ENCODE measurements at places on chromosomes 4 and X.

DNA sequence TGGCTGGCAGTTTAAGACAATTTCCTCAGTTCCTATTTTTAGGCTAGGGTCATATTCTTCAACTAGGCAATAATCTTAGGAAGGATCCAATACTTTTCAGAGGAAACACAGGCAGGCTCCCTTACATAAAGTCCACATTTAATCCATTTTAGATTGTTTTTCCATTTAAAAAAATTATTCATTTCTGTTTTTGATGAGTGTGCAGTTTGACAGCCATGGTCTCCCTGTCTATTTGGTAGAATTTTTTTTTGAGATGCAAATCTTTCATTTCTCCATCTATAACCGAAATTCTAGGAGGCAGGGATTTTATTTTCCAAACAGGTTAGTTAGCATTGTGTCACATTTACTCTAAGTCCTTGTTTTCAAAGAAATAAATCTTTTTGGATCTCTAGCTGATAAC is 326.8 kb downstream of the PPP4R3C start:
- H3K4me1 ChIP-seq, result no peaks in the 10 kb centered on the region
- no peak overlapping the region for H3K27ac ChIP-seq
- no peaks in the 10 kb centered on the region for H3K27me3 ChIP-seq
- no peak overlapping the region for H3K4me3 ChIP-seq
- no peak for DNase-seq

DNA sequence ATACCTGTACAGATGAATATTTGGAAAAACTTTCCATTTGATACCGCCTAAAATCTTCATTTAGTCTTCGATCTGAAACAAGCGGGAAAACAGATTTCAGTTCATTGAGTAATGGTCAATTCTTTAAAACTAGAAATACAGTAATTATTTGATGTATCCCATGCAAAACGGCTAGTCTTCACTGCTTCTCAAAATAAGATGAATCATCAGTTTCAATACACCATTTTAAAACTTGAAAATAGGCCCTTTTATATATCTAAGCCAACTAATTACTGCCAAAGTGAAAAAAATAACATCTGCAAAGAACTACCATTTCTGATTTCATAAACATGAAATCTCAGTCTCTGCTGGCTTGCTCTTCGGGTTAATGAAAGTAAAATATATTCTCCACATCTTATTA is 11.0 kb downstream of the SCLT1 start:
- no peaks in the 10 kb centered on the region for H3K27me3 ChIP-seq
- 0 out of 2 replicates have a peak, but pooled peaks cover 3% of the 10 kb centered on the region for H3K36me3 ChIP-seq
- DNase-seq, result no peak
- H3K4me1 ChIP-seq, result no peaks in the 10 kb centered on the region
- no peak overlapping the region for H3K27ac ChIP-seq
- no peak overlapping the region for H3K4me3 ChIP-seq

DNA sequence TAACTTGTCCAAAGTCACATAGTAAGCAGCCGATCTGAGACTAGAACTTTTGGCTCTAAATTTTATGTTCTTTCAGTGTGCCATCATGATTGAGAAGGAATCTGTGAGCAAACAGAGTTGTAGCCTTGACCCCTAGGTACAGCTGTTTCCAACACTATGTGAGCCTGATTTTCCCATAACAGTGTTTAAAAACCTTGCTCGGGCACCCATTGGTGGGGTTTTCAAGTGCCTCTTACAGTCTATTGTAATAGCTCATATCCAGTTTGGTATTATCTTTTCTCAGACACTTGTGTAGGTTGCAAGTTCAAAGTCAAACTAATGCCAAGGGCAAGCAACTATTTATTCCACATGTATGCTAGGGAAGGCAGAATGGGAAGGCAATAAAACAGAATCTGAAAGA is 467.9 kb downstream of the INPP4B start:
- no peaks in the 10 kb centered on the region for H3K4me1 ChIP-seq
- DNase-seq, result no peak
- no peak overlapping the region for H3K27ac ChIP-seq
- no peaks in the 10 kb centered on the region for H3K27me3 ChIP-seq
- no peak overlapping the region for H3K4me3 ChIP-seq
- H3K36me3 ChIP-seq, result no peaks in the 10 kb centered on the region

- peaks cover 10% of the 10 kb centered on the region for H3K27me3 ChIP-seq
- H3K4me3 ChIP-seq, result no peak overlapping the region
- H3K36me3 ChIP-seq, result no peaks in the 10 kb centered on the region
- no peak for DNase-seq
Measured at GRCh38 chr4:5931526-5931925, 38.6 kb upstream of the CRMP1 start.

DNA sequence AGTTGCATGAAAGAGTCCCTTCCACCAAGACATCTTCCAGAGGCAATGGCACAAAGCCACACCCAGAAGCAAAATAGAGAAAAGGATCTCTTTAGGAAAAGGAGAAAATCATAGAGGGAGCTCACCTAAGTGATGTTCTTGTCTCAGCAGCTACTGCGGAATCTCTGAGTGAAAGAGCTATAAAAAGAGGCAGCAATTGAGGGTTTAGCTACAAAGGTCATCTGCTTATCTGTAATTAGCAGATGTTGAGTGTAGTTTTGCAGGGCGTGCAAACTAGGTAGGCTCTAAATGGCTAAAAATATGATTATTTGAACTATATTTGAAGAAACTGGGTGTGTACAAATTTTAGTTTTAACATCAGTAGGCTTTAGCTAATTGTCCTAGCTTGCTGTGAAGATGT is 276.0 kb downstream of the HS3ST1 start:
- no peaks in the 10 kb centered on the region for H3K27me3 ChIP-seq
- no peaks in the 10 kb centered on the region for H3K36me3 ChIP-seq
- H3K27ac ChIP-seq, result no peak overlapping the region
- peaks cover 15% of the 10 kb centered on the region for H3K4me1 ChIP-seq
- H3K4me3 ChIP-seq, result no peak overlapping the region

DNA sequence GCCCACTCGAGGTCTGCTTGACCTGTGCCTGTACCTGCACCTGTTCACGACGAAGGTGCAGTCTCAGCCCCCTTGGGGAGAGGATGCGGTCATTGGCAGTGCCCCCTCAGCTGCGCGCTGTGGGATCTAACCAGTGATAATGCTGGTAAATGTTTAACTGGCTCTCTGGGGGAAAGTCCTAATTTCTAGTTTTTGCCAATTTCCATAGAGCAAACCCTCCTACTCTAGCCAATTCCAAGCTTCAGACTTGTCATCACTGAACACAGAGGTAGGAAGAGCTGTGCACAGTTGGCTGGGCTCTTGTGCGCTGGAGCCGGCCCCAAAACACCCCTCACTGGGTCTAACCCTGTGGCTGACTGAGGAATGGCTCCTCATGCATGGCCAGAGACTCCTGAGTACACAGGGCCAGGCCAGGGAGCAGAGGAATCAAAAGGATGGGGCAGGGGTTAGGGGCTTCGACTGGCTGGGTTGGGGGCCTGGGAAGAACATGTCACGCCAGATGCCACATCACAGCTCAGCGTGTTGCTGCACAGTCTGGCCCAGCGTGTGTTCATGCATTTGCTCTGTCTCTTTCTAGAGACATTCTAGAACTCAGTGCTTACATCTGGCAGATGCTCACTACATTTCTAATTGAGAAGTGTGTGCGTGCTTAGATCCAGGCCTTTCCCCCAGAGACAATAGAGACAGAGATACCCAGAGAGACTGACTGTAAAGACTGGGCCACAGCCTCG is 270.8 kb downstream of the BCOR start:
- no peaks in the 10 kb centered on the region for H3K36me3 ChIP-seq
- DNase-seq, result no peak
- H3K4me1 ChIP-seq, result no peaks in the 10 kb centered on the region
- no peak overlapping the region for H3K27ac ChIP-seq
- no peaks in the 10 kb centered on the region for H3K27me3 ChIP-seq
- no peak overlapping the region for H3K4me3 ChIP-seq

GRCh38 chrX:45068569-45068968 is 132.1 kb downstream of the DIPK2B start:
- H3K36me3 ChIP-seq, result 0 out of 2 replicates have a peak, but pooled peaks cover under 1% of the 10 kb centered on the region
- H3K4me3 ChIP-seq, result no peak overlapping the region
- H3K4me1 ChIP-seq, result peaks cover 15% of the 10 kb centered on the region
- peak; percentile 8 for DNase-seq

GRCh38 chr4:56681158-56681852 is at the start of gene HOPX:
Gene HOPX (minus strand): TSS chr4:56681296. CDS start chr4:56657816, 23,480 bp downstream.
- DNase-seq, result peak; percentile 70
- no peaks in the 10 kb centered on the region for H3K36me3 ChIP-seq
- no peaks in the 10 kb centered on the region for H3K27me3 ChIP-seq

DNA sequence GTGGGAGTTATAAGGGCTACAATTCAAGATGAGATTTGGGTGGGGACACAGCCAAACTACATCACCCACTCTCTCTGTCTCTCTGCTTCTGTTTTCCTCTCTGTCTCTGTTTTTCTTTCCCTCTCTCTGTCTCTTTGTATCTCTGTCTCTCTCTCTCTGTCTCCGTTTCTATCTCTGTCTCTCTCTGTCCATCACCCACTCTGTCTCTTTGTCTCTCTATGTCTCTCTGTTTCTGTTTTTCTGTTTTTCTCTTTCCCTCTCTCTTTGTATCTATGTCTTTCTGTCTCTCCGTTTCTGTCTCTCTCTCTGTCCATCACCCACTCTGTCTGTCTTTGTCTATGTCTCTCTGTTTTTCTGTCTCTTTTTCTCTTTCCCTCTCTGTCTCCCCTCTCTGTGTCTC is 25.3 kb downstream of the IL3RA start:
- no peak overlapping the region for H3K4me3 ChIP-seq
- H3K27me3 ChIP-seq, result no peaks in the 10 kb centered on the region
- H3K27ac ChIP-seq, result no peak overlapping the region
- no peaks in the 10 kb centered on the region for H3K4me1 ChIP-seq
- no peaks in the 10 kb centered on the region for H3K36me3 ChIP-seq

- H3K4me3 ChIP-seq, result no peak overlapping the region
- H3K4me1 ChIP-seq, result no peaks in the 10 kb centered on the region
- H3K27me3 ChIP-seq, result no peaks in the 10 kb centered on the region
- DNase-seq, result no peak
- H3K27ac ChIP-seq, result no peak overlapping the region
Measured at GRCh38 chr4:47198791-47199190, 167.4 kb downstream of the GABRB1 start.

- peaks cover 15% of the 10 kb centered on the region for H3K4me1 ChIP-seq
- H3K4me3 ChIP-seq, result no peak overlapping the region
- H3K27ac ChIP-seq, result no peak overlapping the region
- no peaks in the 10 kb centered on the region for H3K36me3 ChIP-seq
- DNase-seq, result no peak
Measured at GRCh38 chr4:119731146-119731742, 102.6 kb upstream of the PDE5A start.

DNA sequence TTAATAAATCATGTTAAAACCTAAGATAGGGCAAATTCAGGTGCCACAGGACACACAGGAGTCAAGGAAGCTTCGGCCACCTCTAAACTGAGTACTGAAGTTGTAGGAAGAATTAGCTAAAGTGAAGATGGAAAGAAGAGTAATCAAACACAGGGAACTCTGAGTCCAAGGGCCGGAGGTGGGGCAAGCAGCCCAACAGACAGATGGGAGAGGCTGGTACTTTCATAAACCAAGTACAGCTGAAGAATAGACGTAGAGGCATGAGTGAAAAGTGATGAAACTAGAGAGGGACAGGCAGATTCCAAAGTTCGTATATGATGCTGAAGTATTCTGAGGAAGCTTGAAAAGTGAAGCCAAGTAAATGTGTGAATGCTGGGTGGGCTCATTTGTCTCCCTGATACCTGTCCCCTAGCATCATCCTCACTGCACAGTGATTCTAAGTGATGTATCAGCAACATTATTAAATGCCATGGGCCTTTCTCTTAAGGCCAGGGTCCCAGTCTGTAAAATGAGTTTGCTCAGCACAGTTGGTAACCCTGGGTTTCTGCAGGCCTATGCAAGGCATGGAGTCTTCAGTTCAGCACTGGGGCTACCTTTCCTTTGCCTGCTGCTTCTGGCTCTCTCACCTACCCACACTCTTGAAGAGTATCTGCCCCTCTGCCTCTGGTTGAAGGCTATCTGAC is 203.3 kb downstream of the NR3C2 start:
- DNase-seq, result no peak
- H3K27ac ChIP-seq, result no peak overlapping the region
- H3K27me3 ChIP-seq, result no peaks in the 10 kb centered on the region
- H3K4me3 ChIP-seq, result no peak overlapping the region
- H3K36me3 ChIP-seq, result no peaks in the 10 kb centered on the region
- H3K4me1 ChIP-seq, result no peaks in the 10 kb centered on the region

DNA sequence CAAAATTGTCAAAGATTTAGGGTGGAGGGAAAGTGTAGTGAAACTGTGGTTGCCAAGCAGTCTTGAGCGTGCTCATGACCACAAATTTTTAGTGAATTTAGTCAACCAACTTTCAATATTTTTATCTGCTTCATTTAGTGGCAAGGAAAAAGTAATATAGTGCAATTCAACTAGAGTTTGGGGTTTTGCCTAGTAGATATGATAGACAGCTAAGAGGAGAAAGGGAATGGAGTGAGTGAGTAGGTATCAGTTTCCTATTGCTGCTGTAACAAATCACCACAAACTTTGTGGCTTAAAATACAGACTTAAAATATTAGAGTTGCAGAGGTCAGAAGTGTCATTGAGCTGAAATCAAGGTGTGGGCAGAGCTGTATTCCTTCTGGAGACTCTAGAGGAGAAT is 3.7 kb upstream of the CT47C1 start:
- H3K4me1 ChIP-seq, result peaks cover 7% of the 10 kb centered on the region
- H3K4me3 ChIP-seq, result no peak overlapping the region
- no peaks in the 10 kb centered on the region for H3K36me3 ChIP-seq
- no peak for DNase-seq
- H3K27ac ChIP-seq, result no peak overlapping the region

DNA sequence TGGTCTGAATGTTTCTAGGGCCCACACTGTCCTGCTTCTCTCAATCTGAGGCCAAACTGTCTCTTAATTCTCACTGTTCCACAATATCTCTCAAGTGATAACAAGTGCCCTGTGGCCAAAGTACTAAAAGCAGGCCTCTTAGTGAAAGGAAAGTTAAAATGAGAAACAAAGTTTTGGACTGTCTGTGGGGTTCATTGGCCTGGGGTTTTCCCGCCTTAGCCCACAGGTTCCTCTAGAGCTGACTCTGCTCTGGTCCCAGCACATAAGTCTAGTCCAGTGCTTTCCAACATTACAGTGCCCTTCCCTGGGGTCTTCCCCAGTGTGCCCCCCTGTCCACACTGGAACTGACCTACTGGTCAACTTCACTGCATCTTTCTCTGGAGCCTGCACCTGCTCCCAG is 6.3 kb downstream of the MAGEB1 start:
- no peaks in the 10 kb centered on the region for H3K27me3 ChIP-seq
- no peaks in the 10 kb centered on the region for H3K36me3 ChIP-seq
- H3K4me3 ChIP-seq, result no peak overlapping the region
- no peak for DNase-seq
- no peaks in the 10 kb centered on the region for H3K4me1 ChIP-seq

DNA sequence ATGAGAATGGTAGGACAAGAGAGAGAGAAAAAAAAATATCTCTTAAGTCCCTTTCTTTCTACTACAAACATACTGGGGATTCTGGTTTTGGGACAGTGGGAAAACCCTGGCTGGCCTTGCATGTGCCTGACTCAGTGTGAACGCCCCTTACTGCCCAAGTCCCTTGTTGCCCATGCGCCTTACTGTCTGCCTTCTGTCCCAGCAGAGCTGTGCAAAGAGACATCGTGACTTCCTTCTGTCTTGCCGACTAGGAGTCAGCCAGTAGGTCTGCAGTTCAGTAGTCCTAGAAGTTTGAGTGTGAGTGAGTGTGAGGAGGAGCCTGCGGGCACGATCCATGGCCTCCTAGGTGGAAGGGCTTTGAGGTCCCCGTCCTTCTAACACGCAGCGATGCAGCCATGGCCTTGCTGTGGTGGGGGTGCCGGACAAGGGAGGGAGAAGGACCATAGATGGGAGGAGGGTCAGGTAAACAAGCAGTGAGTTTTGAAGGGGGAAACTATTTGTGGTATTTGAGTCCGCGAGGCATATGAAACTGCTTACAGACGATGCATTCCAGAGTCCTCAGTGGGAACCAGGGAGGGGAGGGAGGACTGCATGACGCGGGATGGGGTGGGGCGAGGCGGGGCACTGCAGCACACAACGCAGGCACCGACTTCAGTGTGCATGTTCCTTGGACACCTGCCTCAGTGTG is at the start of gene XAGE2:
Gene XAGE2 (plus strand): TSS at position 654 of the 688 bp plus-strand sequence. CDS start 994 bp downstream, outside the sequence.
- no peak within 1 kb of the TSS for H3K27ac ChIP-seq
- H3K27me3 ChIP-seq, result no peaks in the 10 kb centered on the region
- no peak within 1 kb of the TSS for H3K4me3 ChIP-seq
- no peaks in the 10 kb centered on the region for H3K36me3 ChIP-seq

Data from MM.1S (cell line).